Thoracic aorta (tissue), 2 donors: ENCODE measurements at places on chromosomes 5 and 9. TPM values are rescaled to one million over a fixed set of nuclear protein-coding genes. Genes with fewer than 3 reads are reported as not detected.

The FCHSD1 gene
- 47.0 TPM for total RNA-seq

The PCDHGB5 gene
- total RNA-seq = 20.8 TPM

The LAMC3 gene
- 2.8 TPM for total RNA-seq

The CDH12 gene
- not detected for total RNA-seq

The CHSY3 gene
- total RNA-seq = 24.3 TPM

The SHISAL2B gene
- not detected for total RNA-seq

The PLEKHG4B gene
- under 0.01 TPM for total RNA-seq

The GBGT1 gene
- total RNA-seq = 45.5 TPM

The PSIP1 gene
- 100 TPM for total RNA-seq

The RPL35 gene
- total RNA-seq = 1,079 TPM

The F12 gene
- not detected for total RNA-seq

The SMIM33 gene
- not detected for total RNA-seq

DNA sequence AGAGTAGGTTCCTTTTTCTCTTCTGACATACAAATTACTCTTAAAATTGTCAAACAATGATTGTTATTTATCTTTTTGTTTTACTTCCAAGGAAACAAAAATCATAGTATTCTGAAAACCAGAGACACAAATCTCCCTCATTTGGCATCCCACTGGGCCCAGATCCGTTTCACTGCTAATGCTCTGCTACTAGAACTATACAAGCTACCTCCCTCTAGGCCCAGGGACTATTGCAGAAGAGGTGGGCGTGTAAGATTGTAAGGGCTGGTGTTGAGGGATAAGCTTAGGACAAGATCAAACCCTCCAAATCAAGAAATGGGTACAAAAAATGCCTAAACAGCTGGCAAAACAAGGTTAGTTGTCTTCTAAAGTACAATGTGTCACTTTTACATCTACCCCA is 928.9 kb upstream of the CDH10 start:
- no peak for DNase-seq

GRCh38 chr5:158589939-158590338 is 509.8 kb downstream of the EBF1 start:
- DNase-seq = no peak

DNA sequence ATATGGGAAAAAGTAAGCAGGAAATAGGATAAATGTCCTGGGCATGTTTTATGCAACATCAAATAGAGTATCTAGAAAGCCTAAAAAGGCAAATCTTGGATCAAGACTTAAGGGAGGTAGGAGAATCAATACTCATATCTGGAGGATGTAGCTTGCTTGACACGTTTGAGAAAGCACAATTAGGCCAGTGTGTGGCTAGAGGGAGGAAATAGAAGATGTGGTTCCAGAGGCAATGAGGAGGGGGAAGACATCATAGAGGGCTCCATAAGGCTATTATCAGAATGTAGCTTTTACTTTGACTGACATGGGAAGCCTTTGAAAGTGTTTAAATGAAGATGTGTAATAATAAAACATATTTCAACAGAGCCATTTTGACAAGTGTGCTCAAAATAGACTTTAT is 200.7 kb upstream of the CDH12 start:
- DNase-seq = no peak

DNA sequence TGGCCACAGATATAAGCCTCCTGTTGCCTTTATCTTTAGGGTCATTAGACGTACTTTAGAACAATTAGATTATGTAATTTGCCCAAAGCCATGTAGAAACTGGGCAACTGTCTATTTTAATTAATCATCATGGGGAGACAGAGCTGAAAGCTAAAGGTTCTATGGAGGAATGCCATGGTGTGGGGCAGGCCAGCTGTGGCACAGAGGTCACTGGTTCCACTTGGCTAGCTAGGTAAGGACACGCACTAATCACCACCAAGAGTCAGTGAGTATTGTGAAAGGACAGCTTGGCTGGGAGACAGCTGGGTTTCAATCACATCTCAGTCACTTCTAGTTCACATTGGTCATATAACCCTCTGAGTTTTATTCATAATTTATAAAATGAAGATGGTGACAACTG is 81.7 kb downstream of the HMHB1 start:
- no peak for DNase-seq

DNA sequence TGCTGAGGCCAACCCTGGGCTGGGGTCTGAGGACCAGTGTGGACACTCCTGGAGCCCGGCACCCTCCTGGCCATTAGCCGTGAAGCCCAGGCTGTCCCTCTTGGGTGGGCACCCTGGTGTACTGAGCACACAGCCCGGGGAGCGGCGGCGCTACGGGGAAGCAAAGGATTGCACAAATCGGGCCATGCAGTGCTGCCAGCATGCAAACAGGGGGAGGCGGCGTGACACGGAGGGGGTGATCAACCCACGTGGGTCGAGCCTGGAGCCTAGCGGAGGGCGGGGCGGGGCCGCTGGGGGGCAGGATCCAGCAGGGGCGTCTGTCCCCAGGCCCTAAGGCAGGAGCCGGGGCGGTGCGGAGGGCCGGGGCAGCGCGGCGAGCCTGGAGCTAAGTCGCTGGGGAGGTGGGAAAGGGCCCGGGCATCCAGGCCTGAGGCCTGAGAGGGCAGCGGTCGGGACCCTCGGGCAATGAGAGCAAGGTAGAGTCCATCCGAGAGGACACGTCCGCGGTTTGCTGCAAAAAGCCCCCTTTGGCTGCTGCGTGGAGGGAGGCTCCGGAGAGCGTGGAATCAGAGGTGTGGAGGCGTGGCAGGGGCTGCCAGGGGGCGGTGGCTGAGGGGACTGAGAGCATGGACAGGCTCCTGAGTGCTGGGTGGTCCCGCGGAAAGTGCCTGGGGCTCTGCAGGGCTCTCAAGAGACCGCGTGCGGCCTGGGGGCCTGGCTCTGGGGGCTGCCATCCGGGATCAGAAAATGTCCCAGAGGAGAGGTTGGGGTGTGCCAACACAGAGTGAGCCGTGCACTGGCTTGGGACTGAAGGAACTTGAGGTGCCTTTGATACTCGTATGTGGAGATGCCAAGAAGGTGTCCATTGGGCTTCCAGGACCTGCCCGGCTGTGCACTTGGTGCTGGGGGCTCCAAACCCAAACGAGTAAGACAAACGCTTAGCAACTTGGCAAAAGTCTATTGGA is 94.2 kb downstream of the BARX1 start:
- no peak for DNase-seq

DNA sequence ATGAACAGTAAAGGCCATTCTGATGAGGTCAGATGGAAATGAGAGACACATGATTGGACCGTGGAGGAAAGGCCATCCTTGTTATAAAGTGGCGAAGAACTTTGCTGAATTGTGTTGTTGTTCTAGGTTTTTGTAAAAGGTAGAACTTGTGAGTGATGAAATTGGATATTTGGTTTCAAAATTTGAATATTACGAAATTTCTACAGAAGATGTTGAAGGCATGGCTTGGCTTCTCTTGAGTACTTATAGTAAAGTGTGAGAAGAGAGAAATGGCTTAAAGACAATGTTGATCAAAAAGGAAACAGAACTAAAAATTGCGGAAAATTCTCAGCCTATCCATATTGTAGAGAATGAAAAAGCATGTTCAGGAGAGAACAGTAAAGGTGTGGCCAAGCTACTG is 166.6 kb upstream of the S1PR3 start:
- no peak for DNase-seq

GRCh38 chr5:113902917-113903660 is 389.6 kb downstream of the YTHDC2 start:
- no peak for DNase-seq

DNA sequence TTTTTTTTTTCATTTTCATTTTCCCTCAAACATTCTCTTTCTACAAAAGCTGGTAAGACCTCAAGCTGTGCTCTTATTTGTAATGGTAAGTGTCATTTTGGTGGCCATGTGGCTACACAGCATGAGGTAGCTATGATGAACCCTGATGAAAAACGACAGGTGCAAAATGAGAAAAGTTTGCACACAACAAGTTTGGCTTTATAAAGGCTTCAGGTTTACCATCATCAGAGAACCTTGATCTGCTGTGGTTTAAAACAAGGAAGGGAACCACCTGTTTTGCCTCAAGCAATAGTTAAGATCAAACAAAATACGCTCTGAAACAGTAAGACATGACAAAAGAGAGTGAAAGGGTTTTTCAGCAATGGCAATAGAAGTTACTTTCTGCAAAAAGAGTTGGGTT is 1124.6 kb upstream of the ACO1 start:
- no peak for DNase-seq

GRCh38 chr5:143056339-143056704 is 286.1 kb downstream of the ARHGAP26 start:
- DNase-seq = no peak

DNA sequence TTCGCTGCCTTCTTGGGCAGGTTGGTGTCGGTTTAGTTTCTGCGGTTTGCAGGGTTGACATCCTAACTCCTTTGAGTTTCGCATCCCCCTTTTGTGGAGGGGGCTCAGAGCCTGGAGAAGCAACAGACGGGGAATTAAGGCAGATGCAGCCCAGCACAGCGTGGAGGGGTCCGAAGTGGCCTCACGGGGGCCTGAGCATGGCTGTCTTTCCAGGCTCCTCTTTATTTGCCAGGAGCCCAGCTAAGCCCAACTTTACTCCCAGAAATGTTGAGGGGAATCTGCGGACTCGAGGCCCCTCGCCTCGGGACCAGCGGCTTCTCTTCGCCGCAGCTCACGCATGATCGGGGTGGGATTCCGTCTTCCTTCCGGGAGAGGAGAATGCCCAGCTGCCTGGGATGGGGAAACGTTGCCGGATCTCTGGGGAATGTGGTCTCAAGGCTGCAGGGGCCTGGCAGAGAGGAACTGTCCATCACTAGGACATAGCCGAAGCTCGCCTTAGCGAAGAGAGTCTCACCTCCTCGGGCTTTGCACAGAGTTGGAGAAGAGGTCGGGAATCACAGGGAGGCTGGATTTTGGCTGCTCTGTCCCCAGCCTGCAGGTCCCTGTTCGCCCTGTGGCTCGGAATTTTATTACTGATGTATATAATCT is 1.3 kb downstream of the RAI14 start:
- no peak for DNase-seq

DNA sequence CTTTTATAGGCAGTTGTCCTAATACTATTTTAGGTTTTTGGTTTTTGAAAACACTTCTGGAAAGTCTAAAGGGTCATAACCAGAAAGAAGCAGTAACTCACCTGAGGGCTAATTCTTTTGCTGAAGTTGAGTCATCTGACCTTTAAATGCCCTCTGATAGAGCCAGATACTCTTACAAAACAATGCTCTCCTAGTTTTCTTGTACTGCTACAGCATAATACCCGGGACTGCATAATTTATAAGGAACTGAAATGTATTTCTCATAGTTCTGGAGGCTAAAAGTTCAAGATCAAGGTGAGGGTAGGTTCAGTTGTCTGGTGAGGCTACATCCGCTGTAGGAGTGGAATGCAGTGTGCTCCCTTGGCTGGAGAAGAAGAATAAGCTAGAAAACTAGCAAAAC is 670.3 kb downstream of the TLE4 start:
- DNase-seq = no peak

- DNase-seq = peak; percentile 8
Measured at GRCh38 chr5:59893429-59894227, at the start of gene PDE4D. TSS of gene PDE4D (minus strand) at chr5:59893726.

- no peak for DNase-seq
Measured at GRCh38 chr5:176851380-176851779, 41.0 kb downstream of the UNC5A start.

GRCh38 chr9:77903666-77904285 is 127.8 kb downstream of the GNAQ start:
- DNase-seq = no peak

DNA sequence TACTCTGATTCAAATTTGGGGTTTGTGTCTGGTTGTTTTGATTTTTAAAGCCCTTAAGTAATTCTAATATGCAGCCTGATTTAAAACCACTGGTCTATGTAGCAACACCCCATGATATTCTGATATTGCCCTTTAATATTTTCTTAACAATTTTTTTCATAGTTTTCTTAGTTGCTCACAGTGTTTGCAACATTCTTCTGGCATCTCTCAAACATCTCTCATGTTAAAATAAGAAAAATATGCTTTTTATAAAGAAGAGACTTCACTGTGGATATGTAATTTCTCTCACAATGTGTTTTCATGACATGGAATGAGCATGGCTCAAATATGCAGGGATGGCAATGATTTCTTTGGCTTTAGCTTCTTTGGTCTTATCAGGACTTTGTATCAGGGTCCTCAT is 183.7 kb downstream of the TAF11L14 start:
- DNase-seq = no peak

- no peak for DNase-seq
Measured at GRCh38 chr5:86864051-86864450, 246.3 kb downstream of the COX7C start.

GRCh38 chr9:95974389-95974788 is 98.9 kb downstream of the ERCC6L2 start:
- DNase-seq = no peak

- no peak for DNase-seq
Measured at GRCh38 chr5:142012186-142012785, 541 bp downstream of the GNPDA1 start.

DNA sequence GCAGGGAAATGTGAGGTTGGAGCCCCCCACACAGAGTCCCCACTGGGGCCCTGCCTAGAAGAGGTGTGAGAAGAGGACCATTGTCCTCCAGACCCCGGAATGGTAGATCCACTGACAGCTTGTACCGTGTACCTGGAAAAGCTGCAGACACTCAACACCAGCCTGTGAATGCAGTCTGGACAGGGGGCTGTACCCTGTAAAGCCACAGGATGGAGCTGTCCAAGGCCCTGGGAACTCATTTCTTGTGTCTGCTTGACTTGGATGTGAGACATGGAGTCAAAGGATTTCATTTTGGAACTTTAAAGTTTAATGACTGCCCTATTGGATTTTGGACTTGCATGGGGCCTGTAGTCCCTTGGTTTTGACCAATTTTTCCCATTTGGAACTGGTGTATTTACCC is 535.0 kb upstream of the MEF2C start:
- DNase-seq = no peak
